ENCODE measurements at places on chromosomes 2 and 18.

GRCh38 chr18:62080172-62080900 is 106.5 kb downstream of the PIGN start:
- DNase-seq, result no peak

GRCh38 chr2:119156891-119157773 is 1.4 kb downstream of the C1QL2 start:
- no peak for DNase-seq

DNA sequence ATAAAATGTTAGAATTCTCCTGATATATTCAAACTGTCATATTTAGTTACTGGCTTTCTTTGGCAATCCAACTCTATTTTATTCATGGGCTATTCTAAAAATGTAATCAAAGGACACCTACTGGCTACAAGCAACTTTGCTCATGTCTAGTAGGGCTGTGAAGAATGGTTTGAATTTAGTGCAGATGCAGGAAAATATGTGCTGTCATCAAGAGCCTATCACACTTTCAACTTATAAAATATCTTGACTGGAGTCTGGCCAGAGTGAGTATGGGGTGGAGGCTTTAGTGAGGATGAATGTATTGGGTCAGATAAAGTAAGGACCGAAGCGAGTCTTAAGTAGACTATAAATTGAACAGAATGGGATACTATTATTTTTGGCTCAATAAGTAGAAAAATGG is 343.4 kb upstream of the SPRED2 start:
- no peak for DNase-seq

DNA sequence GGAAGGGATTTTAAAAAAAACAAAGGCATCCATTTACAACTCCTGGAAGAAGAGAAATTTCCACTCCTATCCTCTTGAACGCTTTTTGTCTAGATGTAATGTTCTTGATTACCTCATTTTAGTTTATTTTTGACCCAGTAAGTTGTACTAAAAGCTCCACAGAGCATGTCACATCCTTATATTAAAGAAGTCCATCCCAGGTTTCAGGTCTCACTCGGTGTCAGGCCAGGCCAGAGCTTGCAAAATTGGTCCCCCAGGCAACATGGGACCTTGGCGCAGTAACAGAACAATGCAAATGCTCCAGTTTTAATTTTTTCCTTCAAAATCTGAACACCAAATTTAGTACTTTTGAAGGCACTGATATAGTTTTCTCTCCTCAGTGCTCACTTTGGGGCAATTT is 218.4 kb upstream of the REV1 start:
- no peak for DNase-seq

GRCh38 chr2:47935071-47935470 is 28.8 kb upstream of the FBXO11 start:
- no peak for DNase-seq

DNA sequence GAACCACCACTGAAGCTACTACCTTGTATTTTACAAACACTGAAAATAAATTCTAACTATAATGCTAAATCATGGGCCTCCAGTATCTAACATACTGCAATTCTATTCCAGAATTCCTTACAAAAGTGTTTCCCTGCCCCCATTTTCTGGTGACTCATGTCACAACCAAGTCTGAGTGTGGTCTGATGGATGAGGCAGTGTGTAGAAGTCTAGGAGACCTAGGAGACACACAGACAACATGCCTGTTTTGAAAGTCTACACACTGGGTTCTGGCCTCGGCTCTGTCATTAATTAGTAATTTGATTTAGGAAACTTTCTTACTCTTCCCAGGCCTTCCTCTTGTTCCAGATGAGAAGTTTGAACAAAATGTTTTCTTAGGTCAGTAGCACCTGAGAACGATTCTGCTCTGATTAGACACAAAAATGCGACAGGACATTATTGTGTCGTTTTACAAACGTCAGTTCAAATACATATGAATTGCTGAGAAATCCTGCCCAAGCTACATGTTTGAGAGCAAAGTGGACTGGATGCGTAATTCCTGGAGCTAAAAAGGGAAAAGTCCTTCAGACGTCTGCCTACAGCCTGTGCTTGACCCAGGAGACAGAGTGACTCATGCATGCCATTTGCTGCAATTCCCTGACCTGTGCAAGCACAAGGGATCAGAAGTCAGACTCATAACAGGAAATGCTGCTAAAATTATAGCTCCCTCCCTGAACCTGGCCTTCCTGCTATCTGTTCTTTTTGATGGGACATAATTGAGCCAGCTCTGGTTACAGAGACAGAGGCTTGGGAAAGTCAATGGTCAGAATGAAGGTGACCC is 494.4 kb downstream of the SOX11 start:
- DNase-seq, result no peak

- DNase-seq, result no peak
These were observed 129.4 kb downstream of the ZEB2 start for GRCh38 chr2:144390424-144391020.

- DNase-seq, result no peak
These were observed 48.9 kb downstream of the CHST9 start for GRCh38 chr18:27136208-27136535.

DNA sequence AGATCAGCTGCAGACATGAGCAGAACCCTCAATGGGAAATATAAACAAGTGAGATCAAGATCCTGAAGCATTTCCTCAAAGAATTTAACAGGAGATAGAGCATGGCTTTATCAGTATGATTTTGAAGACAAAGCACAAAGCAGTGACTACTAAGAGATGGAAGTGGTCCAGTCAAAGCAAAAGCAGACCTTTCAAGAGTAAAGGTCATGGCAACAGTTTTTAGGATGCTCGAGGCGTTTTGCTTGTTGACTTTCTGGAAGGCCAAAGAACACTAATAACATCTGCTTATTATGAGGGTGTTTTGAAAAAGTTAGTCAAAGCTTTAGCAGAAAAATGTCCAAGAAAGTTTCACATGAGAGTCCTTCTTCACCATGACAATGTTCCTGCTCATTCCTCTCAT is 128.5 kb downstream of the KCNE4 start:
- no peak for DNase-seq

DNA sequence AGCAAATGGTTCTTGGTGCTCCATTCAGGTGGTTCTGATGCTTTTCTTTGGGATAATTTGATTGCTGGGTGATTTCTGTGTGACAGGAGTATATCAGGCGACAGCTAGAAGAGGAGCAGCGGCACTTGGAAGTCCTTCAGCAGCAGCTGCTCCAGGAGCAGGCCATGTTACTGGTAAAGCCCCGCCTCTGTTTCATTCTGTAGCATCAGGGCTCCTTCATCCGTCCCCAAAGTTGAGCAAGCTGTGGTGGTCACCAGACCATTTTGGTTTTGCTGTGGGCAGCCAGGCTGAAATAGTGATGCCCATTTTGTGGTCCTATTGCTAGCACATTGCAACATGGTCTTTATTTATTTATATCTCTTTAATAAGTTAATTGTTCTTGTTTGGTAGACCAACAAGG is 132.8 kb upstream of the IL1R2 start:
- no peak for DNase-seq

DNA sequence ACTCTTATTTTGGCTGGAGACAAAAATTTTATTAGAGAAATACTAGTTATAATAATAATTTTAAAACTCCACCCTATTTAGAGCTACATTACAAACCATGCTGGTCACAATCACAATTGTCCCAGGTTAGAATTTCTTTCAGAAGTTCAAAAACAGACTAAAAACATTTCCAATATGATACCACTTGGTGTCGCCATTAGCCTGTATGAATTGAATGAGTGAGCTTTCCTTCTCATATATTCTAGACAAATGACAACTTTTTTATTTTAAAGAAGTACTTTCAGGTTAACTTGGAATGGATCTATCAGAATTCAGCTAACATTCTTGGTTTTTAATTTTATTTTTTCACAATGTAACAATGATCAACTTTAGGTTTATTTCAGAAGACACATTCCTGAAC is 48.0 kb downstream of the SERPINB8 start:
- no peak for DNase-seq

- no peak for DNase-seq
These were observed 1.3 kb upstream of the SCYGR3 start for GRCh38 chr2:227615906-227616305.

- DNase-seq, result no peak
These were observed 2.3 kb downstream of the PRKD3 start for GRCh38 chr2:37322368-37322767.

DNA sequence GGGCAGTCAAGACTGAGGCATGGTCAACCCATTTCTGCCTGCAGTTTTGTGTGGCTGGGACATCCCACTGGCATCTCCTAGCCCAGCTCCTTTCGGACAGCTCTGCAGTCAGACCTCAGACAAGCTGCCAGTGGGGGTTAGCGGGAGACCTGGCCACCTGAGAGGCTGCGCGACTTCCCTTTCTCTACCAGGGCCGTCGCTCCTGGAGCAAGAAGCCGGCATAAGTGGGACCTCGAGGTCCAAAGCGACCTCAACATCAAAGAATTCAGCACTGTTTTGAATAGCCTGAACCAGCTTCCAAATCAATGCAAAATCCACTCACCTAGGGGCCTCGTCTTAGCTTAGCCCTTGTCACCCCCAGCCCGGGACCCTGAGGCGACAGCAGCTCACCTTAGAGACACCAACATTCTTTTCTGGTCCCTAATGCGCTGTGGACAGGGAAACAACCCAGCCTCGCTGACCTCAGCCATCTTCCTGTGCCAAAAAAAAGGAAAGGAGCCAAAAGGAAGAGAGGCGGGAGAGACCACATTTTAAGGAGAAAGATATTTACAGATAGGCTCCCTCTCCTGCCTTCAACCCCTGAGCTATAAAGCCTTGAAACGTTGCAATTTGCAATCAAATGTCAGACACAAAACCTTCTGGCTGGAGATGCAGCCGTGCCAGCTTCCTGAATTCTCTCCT is 81.2 kb downstream of the GFPT1 start:
- no peak for DNase-seq

GRCh38 chr2:151523850-151524249 is 114.1 kb downstream of the RIF1 start:
- no peak for DNase-seq

DNA sequence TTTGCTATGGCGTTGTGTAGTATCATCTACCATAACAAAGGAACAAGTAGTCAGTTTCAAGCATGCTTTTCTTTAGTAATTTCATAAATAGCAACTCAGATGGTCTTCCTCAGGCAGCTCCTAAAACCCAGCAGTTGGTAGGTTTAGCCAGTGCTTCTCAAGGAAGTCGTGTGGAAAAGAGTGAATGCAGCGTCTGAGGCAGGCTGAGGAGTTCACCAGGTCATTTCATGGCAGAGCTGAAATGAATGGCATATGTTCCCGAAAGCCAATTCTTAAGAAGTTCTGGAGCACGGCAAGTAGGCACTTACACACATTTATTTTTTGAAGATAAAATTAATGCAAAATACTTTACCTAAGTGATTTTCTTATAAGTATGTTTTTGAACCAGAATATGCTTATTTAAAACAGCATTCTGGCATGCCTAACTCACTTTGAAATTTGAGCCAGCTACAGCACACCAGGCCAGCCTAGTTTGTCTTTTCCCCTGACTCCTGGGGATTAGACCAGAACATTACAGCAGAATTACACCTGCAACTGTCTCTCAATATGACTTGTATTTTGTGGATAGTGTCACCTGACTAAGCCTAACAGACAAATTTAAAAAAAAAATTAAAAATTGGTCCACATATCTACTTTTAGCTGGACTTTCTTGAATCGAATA is 62.2 kb downstream of the OSBPL6 start:
- no peak for DNase-seq

DNA sequence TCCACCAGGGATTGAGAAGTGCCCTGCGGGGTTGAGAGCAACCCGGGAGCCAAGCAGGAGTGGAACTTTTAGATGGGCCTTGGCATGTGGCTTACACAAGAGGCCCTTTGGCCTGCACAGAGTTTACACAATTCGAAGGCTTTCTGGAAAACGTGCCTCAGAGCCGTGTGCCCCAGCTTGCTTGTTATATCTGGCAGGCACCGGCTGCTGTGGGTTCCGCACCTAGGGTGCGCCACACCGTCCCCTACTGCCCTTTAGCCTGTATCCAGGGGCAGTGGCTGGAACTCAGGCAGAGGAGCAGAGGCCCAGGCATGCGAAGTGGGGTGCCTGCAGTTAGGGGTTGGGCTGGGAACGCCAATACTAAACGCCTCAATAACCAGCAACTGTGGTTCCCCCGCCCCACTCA is 32.9 kb upstream of the EDAR start:
- no peak for DNase-seq

DNA sequence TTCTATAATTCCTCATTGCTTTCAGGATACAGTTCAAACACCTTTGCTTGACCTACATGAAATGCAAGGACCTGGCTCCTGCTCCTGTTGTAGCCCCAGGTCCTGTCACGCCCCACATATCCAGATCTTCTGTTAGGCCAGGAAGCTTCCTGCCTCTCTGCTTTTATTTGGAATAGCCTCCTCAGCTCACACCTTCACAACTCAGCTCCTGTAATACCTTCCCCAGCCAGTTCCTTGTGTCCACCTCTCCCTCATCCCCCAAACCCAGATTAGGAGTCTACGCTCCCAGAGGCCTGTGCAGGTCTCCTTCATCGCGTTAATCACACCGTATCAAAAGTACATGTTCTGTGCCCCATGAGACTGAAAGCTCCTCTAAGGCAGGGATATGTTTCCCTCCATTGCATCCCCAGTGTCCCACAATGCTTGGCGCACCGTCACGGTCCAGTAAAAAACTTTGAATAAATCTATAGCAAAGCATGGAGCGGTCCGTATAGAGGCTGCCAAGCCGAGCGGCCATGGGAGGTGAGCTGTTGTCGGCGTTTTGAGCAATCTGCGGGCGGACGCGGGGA is 371 bp downstream of the MDH1B start:
- DNase-seq, result no peak

- DNase-seq, result no peak
These were observed 3.1 kb upstream of the SEH1L start for GRCh38 chr18:12944709-12945108.

DNA sequence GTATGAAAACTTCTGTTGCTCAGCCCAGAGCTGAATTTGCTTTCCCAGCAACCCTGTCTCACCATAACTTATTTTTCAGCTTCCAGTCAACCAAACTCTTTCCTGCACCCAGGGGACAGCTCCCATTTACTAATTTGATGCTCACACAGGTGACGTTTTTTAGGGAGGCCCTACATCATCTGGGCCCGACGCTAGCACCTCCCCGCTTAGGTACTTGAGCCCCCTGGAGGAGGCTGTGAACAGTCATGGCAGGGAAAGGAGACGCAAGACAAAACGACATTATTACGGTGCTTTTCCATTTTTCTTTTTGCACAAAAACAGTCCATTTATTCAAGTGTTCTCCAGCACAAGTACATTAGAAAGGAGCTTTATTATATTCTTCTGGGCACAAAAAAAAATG is 59.2 kb upstream of the POMC start:
- DNase-seq, result no peak

DNA sequence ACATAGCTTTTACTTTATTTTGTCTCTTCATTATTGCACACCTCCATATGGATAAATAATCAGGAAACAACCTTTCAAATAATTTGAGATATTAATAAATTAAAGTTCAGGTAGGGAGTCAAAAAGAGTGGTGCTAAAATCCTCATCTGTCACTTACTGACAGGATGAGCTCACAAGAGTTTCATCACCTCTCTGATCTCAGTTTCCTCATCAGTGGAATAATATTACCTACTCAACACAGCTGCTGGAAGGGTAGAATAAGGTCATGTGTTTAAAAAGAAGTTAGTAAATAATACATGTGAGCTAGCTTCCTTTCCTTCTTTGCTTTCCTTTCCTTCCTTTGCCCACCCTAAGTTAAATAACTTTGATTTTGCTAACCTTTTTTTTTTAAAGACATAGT is 61.9 kb downstream of the RDH14 start:
- DNase-seq, result no peak

GRCh38 chr2:186675380-186675779 is 18.5 kb upstream of the FAM171B start:
- no peak for DNase-seq

- no peak for DNase-seq
These were observed 37.0 kb downstream of the RASGRP3 start for GRCh38 chr2:33513480-33513879.

- no peak for DNase-seq
These were observed 7.8 kb downstream of the XDH start for GRCh38 chr2:31406593-31407385.
